ENCODE measurements at places on chromosomes 11 and 22.
A peak's percentile ranks its signal among the peaks of the same experiment; 100 is the strongest.

DNA sequence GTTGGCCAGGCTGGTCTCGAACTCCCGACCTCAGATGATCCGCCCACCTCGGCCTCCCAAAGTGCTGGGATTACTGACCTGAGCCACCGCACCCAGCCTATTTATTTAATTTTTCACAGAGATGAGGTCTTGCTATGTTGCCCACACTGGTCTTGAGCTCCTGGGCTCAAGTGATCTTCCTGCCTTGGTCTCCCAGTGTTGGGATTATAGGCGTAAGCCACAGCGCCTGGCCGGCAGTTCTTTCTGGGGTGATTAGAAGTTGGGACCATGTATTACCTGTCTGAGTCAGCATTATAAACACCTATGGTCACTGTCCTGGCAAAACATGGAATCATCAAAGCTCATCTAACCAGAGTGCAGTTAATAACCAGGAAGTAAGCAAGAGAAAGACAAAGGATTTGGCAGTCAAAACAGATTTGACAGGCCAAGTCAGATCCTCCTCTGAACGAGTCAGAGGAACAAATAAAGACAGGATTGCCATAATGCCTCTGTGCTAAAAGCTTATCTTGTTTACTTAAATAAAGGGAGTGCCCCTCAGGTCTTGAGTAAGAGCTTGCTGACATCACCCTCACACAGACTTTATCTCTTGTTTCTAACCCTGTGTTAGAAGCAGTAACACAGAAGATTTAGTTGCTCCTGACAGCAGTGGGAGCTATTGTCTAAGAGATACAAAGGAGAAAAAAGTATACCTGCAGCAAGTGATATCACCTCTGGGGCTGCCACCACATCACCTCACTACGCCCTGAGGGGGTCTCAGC, 3.7 kb downstream of the SERPIND1 start:
- DNase-seq, result no peak

DNA sequence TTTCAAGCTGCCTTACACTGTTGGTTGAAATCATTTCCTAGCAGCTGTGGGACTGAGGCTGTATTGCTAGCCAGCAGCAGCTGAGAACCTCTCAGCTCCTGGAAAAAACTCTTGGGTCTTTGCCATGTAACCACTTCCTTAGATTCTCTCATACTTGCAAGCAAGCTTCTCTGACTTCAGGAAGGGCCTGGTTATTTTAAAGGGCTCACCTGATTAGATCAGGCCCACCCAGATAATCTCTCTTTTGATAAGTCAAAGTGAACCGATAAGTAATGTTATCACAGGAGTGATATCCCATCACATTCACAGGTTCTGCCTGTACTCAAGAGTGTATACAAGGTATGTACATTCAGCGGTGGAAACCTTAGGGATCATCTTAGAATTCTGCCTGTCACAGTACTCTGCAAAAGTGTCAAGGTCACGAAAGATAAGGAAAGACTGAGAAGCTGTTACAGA, 7.4 kb upstream of the CLPB start:
- DNase-seq, result no peak

DNA sequence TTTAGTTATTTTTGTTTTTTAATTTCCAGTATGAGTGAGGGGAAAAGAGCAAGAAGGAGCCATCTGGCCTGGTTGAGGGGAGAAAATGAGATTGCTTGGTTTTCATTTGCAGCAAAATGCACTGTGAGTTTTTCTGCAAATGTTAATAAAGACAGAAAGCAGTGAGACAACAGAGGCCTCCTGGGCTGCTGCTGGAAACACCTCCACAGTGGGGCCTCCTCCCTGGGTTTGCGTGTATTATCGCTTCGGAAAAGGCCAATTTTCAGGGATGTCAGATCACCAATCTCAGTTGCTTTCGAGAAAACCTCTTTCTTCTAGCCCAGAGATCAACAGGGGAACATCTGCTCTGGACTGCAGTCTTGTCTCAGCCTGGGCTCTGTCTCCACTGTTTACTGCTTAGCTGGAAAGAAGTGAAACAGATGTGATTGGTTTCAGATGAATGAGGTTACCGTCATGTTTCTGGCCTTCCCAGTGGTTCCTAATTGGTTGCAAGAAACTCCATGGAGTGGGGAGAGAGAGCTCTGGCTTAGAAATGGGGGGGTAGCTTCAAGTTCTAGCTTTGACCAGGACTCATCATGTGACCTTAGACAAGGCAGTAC, 17.3 kb downstream of the TSPAN18 start:
- no peak for DNase-seq

DNA sequence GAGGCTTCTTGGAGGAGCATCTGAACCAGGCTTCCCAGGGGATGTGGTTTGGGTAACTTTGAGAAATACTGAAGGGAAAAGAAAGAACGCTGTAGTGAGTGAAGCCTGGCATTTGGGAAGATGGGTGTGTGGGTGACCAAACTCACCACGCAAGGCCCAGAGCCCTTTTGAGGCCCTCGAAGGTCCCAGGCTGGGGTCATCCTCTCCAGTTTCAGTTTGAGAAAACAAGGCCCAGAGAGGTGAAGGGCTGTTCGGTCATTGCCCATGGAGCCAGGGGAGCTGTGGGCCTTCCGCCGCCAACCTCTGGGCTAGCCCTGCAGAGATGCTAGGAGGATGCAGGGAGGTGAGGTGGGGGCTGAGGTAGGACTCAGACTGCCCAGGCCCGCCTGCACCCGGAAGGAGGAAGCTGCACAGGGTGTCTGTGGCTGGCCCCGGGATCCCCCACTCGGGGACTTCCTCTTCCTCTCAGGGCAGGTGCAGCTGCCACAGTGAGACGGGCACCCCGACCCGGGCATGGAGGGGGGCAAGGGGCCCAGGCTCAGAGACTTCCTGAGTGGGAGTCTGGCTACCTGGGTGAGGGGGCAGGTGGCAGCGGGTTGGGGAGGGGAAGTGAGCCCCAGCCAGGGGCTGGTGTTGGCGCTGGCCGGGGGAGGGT, at the start of gene CCDC88B:
Gene CCDC88B (plus strand): TSS at position 451 of the 655 bp plus-strand sequence. CDS start 63 bp downstream, at position 514.
- peak; percentile 64 for DNase-seq

DNA sequence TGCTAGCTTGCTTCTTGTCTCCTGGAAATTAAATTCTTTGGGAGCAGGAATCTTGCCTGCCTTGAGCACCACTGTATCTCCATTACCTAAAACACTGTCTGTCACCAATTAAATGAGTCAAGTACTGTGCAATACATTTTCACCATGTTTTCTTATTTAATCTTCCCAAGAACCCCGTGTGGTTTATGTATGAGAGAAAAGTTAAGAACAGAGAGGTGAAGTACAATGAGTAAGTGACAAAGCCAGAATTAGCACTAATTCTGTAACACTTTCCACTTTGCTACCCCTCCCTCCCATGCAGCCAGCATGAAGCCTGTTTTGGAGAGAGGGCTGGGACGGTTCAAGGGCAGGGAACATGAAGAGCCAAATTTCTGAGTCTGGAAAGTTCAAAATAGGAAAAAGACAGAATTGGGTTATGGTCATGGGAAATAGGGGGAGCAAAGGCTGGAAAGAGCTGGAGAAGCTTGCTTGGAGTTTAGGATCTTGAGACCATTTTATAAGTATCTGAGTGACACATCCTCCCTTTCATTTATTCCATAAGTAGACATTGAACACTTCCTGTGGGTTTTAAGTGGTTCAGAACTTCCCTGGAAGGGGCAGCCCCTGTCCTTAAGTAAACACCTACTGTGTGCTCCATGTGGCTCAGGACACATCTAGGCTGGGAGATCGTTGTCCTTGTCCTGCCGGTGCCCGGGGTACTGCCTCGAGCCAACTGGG, 60.5 kb upstream of the CHST1 start:
- DNase-seq, result no peak

GRCh38 chr11:95764267-95764898, 25.2 kb downstream of the FAM76B start:
- no peak for DNase-seq

GRCh38 chr11:5004424-5005274, 10.0 kb downstream of the OR51L1 start:
- no peak for DNase-seq

DNA sequence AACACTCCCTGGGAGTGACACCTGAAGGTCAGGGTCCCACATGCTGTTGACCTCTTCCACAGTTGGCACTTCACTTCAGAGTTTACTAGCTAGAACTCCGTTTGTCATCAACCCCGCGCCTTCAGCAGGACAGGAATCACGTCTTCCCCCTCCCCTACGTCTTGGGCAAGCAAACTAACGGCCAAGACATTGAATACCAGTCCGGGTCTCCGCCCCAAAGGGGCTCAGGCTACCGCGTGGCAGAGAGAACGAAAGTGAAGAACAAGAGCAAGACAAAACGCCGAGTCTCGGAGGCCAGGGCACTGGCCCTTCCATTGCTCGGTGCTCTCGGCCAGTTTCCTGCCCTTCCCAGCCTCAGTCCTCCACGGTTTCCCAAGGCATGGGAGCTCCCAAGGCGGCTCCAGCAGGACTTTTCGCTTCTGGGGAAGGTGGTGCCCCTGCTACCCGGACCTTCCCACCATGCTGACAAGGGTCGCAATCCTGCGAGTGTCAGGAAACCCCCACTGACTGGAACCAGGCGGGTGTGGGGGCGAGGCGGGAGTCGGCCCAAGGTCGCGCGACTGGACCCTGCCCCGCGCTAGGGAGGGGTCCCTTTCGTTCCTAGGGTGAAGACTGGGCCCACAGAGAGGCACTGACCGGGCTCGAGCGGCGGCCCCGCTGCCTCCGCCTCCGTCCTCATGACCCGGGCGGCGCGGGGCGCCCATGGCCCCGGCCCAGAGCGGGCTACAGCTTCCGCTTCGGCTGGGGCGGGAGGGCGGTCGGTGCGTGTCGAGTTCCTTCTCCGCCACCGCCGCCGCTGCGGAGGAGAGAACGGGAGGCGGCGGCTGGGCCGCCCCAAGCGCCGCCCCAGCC, at the start of gene GUCD1:
Gene GUCD1 (minus strand): TSS at position 826 of the 852 bp plus-strand sequence. CDS start 147 bp downstream, at position 679.
- DNase-seq, result no peak

GRCh38 chr11:125257190-125257579, 92.6 kb downstream of the PKNOX2 start:
- DNase-seq, result no peak

DNA sequence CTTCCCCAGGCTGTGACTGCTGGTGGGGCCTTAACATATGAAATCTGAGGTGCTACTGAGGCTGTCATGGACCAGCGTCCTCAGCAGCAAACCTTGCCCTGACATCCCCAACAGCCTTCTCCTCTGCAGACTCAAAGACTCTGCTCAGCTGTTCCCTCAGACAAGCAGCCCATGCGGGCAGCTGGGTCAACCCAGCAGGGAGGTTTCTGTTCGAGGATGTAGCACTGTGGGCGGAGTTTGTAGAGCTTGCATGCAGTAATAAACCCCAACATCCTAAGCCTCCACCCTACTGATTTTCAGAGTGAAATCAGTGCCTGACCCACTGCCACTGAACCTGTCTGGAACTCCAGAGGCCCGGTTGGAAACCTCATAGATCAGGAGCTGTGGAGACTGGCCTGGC, 88.8 kb upstream of the XKR3 start:
- no peak for DNase-seq

DNA sequence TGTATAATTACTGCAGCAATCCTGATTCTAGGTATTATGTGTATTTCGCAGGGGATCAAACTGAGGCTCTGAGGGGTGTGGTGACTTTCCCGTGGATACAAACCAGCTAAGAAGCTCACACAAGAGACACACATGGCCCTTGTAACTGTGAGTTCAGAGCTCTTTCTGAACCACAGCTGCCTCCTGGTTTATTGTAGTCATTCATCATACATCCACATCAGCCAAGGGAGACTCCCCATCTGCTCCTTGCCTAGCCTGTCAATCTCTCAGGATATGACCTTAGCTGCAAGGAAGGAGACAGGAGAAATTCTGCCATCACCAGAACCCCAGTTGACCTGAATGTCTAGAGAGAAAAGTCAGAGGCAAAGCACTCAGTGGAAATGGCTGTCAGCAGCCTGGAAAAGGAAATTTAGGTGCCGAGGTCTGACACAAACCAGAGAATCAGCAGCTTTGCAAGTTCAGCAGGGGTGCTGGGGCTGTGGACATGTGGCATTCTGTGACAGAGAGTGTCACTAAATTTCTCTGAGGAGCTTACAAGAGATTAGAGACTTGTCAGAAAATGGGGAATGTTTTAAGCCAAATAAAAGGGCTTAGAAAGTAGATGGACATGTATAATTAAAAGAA, 209.5 kb downstream of the AASDHPPT start:
- no peak for DNase-seq

DNA sequence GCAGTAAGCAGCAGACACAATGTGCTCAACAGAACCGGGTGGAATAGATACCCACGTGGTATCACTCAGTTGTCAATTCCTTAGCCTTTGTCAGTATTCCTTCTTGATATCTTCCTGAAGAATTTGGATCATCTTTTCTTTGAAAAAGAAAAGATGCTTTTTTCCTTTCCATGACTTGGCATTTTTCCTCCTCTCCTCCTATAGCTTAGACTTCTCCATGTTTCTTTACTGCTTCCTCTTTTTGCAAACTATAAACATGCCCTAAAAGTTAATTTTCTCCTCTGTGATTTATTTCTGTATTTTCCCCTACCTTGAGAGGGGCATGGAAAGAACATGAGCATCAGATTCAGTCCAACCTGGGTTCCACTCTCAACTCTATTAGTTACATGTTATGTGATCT, 11.7 kb downstream of the CBLIF start:
- DNase-seq, result no peak

DNA sequence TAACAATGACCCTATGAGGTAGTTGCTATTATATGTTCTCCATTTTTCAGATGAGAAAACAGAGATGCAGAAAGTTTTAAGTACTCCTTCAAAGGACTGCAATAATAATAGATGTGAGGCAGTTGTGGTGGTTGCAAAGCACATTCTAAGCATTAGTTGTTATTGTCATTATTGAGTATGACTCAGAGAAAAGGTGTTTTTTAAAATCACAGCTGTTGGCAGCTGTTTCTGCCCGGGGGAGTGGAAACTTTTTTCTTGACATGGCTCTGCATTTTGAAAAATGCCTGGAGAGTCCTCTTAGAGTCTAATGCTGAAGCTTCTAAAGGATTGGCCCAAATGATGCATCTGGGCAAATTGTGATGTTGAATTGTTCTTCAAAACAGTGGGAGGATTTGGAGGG, 244.5 kb upstream of the MPPED2 start:
- DNase-seq, result no peak

DNA sequence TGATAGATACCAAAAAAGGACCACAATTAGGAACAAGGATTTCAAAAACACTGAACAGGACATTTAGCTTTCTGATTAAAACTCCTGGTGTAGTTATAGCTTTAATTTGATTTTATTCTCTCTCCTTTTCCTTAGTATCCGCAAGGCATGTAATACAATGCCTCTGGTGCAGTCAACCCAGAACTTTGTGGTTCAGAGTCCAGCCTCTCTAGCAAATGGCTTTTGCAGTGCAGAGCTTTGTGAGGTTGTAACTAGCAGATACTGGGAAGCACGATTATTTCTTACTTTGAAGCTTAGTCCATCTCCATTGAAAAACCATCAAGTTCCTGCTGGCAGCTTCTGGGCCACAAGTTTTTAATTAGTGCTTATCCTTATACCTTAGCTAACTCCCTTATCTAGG, 79.8 kb downstream of the GRIA4 start:
- DNase-seq, result no peak
